A172 (cell line): ENCODE measurements at places on chromosomes 12 and 14.
A peak's percentile ranks its signal among the peaks of the same experiment; 100 is the strongest.

DNA sequence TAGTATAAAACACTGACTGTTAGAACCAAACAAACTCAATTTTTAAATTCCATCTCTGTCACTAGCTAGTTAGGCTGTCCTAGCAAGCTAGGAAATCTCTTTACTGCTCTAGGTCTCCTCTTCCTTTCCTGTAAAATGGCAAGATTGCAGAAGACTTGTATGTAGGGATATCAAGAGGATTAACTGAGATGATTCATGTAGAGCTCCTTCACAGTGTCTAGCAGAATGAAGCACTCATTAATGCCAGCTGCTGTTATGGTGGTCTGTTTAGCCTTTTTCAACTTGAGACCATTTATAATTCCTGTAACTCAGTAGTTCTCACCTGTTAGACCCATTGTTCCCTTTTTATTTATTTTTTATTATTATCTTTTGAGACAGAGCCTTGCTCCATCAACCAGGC is 67.8 kb upstream of the KCNH3 start:
- no peak for DNase-seq

- no peak for DNase-seq
These were observed 542.1 kb upstream of the ATP2B1 start for GRCh38 chr12:90250766-90251165.

- no peak for DNase-seq
These were observed 34.8 kb upstream of the PMCH start for GRCh38 chr12:102232446-102232845.

DNA sequence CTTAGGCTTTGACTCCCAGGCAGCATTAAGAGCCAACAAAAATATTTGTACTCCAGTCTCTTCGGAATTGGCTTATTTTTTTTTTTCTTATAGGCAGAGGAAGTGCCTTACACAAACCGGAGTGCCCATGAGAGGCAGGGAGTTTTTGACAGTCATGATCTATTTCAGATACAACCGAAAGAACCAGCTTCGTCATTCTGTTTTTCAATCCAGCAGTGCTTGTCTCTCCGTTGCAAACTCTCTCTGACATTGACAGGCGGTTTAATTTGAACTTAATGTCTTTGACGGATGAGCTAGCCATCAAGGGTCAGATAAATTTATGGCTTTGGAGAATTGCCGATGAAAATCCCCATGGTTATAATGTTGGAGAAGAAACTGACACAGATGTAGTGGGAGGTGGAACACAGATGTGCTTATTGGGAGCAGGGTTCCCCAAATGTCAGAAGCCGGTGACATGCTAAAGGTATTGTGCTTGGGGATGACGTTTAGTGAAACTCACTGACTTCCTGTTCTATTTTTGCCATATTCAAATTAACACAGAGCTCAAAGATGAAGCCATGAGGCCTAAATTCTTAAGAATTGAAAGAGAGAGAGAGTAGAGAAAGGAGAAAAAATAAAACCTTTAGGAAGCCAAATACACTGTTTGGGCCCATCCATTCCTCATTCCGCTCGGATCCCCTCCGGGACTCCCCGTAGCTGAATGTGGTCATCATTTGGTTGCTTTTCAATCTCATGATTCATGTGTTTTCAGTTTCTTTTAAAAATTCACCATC is 59.7 kb downstream of the PLXNC1 start:
- no peak for DNase-seq

DNA sequence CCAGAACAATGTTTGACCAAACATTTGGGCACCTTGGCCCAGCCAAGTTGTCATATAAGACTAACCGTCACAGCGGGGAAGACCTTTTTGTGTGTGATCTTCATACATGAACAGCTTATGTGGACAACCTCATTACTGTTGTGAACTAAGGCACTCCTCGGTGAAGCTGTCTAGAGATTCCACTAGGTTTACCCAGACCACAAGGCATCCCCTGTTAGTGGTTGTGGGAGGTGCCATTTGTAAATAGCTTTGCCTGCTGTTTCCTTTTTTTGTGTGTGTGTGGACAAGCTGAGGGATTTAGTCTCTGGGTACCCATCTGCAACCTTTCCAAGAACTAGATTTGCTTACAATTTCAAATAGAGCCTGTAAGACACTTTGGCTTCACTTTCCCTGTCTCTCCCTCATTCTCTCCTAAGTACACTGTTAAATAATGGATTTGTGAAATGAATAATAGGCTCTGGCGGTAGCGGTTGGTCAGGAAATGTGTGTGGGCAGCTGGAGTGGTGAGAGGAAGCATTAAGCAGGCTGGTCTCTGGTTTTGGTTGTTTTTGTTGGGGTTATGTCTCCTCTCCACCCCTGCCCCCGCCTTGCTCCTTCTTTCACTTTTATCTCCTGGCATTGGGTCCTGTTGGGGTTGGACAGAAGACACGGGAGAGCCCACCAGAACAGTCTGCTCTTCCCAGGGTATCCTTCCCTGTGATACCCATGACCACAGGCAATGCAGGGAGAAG is 727.6 kb downstream of the VRK1 start:
- no peak for DNase-seq

GRCh38 chr12:117692512-117692911 is 276.3 kb downstream of the KSR2 start:
- no peak for DNase-seq

DNA sequence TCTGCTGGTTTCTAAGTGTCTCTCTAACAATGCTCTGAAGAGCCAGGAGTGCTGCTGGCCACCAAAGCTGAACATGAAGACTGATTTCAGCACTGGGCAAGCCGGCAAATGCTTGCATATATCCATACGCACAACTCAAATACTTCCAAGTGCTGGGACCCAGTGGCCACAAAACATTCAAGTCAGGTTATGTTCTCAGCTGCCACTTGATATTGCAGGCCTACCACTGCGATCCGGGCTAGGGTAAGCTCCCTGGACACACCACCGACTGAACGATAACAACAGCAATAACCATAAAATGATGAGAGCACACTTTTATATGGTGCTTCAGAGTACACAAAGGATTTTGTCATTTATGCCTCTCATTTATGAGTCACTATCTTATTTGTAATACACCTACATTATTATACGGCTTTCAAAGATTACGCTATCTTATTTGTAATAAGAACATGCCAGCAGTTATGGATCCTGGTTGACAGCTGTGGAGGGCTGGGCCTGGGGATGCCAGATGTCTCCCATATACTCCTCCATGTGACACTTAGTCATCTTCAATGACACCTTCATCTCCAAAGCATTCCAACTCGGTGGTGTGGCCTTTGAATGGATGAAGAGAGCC is 35.5 kb downstream of the CRACR2A start:
- no peak for DNase-seq

DNA sequence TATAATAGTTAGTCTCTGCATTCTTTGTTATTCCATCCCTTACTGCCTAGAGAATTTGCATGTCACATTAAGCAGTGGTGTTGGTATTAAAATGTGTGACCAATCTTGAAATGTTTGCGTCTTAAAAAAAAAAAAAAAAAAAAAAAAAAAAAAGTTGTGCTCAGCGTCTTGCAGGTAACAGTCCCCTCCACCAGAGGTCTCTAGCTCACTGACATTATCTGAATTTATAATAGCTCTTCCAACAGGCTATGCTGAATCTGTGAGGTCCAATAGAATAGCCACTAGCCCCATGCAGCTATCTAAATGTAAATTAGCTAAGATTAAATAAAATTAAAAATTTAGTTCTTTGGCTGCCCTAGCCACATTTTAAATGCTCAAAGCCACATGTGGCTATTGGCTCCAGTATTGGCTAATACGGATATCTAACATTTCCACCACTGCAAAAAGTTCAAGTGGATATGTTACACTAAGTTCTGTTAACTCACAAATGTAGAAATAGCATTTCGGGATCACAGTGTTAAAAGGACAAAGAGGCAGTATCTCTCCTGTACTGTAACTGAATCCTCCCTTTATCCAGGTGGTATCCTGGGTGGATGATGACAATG is 28.7 kb downstream of the NKX2-8 start:
- DNase-seq: peak; percentile 25

DNA sequence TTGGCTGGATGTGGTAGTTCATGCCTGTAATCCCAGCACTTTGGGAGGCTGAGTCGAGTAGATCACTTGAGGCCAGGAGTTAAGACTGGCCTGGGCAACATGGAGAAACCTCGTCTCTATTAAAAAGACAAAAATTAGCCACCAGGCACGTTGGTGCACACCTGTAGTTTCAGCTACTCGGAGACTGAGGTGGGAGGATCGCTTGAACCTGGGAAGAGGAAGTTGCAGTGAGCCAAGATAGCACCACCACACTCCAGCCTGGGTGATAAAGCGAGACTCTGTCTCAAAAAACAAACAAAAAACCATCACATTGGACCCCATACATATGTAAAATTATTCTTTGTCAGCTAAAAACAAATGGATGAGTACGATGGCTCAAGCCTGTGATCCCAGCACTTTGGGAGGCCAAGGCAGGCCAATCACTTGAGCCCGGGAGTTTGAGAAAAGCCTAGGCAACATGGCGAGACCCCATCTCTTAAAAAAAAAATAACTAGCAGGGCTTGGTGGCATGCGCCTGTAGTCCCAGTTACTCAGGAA is 43.9 kb downstream of the LIMA1 start:
- DNase-seq: no peak

GRCh38 chr12:29944269-29945000 is 160.7 kb upstream of the TMTC1 start:
- DNase-seq: no peak

DNA sequence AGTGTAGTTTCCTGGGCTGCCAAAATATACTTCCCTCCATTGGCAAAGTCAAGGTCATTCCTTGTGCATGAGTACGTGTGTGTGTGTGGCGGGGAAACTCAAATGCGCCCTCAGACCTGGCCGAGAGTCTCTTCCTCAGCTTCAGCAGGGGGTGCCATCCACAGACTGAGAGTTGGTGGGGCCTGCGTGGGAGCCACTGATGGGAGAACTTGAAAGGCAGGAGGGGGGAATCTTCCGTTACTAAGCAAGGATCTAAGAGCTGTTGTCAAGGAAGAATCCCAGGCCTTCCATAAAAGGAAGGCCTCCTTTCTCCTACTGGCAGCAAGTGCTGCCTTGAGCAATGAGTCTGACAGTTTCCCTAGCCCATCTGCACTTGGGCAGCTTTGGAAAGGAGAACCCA is 274.9 kb downstream of the EMP1 start:
- no peak for DNase-seq
